ENCODE measurements at places on chromosomes 16 and 17. TPM values are rescaled to one million over a fixed set of nuclear protein-coding genes. Genes with fewer than 3 reads are reported as not detected.
A peak's percentile ranks its signal among the peaks of the same experiment; 100 is the strongest.

- no peak for DNase-seq
These were observed 9.6 kb downstream of the MARVELD3 start for GRCh38 chr16:71635632-71636031.

GRCh38 chr16:87604634-87605111 lies 2.4 kb downstream of the JPH3 start:
- DNase-seq: no peak

GRCh38 chr17:77478899-77479298 lies 338.1 kb downstream of the SEC14L1 start:
- DNase-seq: no peak

- DNase-seq: no peak
These were observed 2.4 kb upstream of the ITGAX start for GRCh38 chr16:31352376-31353115.

DNA sequence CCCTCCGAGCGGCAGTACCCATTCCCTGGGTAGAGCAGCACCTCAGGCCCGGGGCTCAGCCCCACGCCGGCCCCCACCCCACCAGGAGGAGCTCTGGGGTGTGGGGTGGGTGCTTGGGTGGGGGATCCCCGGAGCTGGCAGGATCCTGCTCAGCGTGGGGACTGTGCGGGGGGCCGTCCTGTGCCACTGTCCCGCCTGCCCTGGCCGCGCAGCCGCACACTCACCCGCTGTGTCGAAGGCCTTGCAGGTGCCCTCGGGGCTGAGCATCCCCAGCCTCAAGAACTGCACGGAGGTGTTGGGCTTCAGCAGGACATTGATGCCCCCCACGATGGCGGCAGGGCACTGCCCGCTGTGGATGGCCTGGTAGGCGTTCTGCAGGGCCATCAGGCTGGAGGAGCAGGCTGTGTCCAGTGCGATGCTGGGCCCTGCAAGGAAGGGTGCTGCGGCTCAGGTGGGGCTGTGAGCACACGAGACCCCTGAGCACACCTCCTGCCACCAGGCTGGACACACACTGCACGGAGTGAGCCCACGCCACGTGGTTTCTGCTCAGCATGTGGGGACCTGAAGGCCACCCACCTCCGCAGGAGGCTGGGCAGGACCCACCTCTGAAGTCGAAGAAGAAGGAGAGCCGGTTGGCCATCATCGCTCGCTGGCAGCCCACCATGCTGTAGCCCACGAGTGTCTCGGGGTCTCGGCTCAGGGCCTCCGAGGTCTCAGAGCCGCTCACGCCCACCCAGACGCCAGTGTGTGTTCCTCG lies 4.9 kb downstream of the FASN start:
- no peak for DNase-seq

- peak; percentile 83 for DNase-seq
These were observed at the start of gene MYO18A for GRCh38 chr17:29180034-29180787. Gene MYO18A (minus strand): TSS chr17:29180398. CDS start chr17:29166940, 13,458 bp downstream.

- no peak for DNase-seq
These were observed 20.5 kb downstream of the EMC8 start for GRCh38 chr16:85778873-85779272.

DNA sequence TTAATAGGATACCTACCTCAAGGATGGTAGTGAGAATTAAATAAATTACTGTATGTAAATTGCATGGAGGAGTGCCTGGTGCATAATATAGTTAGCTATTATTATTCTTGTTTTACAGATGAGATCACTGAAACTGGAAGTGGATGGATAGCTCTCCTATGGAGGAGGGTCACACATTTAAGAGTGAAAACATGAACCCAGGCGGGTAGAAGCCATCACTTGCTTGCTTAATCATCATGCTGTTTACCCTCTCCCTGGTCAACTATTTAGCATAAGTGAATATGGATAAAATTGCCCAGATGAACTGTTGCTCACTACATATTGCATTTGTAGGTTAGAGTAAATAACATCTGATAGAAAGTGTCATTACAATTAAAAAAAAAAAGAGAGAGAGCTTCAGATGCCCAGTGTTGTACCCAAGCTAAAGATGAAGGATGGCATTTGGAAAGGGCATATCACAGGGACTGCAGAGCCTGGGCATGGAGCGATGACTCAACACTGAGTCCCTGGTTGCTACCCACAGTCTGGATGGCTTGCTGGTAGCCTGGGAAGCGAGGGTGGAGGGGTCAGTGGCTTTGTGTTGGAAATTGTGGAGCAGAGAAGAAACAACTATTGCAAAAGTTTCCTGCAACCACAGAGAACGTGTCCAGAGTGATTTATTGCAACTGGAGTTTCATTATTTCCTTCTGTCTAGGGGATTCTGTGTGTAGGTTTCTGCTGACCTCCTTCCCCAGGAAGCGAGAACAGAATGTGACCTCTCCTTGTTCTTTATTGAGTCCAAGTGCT lies 414.4 kb downstream of the SHISA9 start:
- no peak for DNase-seq

- no peak for DNase-seq
These were observed 607.1 kb downstream of the KCNJ2 start for GRCh38 chr17:70776441-70776840.

DNA sequence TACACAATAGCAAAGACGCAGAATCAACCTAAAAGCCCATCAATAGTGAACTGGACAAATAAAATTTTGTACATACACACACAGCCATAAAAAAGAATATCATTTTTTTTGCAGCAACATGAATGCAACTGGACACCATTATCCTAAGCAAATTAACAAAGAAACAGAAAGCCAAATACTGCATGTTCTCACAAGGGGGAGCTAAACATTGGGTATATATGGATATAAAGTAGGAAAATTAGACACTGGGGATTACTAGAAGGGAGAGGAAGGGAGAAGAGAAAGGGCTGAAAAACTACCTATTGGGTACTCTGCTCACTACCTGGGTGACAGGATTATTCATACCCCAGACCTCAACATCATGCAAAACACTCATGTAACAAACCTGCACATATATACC lies 28.2 kb downstream of the ADAMTS18 start:
- no peak for DNase-seq

GRCh38 chr16:72590151-72590937 lies 418.4 kb upstream of the PMFBP1 start:
- no peak for DNase-seq

DNA sequence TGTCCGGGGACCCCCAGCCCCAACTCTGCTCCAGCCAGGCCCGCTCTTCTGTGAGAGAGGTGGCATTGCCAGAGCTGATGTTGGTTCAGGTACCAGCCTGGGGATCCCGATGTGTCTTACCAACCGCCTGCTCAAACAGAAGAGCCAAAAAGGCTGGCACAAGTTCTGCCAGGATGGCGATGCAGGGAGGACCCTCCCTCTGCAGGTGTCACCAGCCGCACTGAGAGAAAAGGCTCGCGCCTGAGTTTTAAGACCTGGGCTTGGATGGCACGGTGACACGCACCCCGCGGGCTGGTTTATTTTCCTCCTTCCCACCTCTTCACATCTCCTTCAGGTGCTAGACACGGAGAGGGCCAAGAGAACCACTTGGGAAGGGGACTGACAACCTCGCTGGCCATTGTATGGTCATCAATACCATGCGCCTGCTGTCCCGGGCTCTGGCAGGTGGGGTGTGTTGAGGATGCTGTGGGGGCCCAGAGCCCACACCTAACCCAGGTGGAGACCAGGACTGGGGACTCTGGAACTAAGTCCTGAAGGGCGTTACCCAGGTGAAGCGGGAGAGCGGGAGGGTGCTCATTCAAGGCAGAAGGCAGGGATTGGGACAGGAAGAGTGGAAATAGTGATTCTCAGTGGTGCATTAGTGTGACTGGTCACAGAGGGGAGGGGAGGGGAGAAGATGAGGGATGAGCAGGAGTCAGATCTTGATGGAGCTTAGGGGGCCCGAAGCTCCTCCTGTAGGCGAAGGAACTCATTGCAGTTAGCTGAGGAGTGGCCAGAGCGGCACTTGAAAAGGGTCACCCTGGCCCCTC lies 16.3 kb downstream of the FOXJ1 start:
- no peak for DNase-seq

- peak; percentile 44 for DNase-seq
These were observed 18.2 kb upstream of the ABR start for GRCh38 chr17:1197781-1198490.

- DNase-seq: no peak
These were observed 37.2 kb downstream of the SIAH1 start for GRCh38 chr16:48347980-48348379.

DNA sequence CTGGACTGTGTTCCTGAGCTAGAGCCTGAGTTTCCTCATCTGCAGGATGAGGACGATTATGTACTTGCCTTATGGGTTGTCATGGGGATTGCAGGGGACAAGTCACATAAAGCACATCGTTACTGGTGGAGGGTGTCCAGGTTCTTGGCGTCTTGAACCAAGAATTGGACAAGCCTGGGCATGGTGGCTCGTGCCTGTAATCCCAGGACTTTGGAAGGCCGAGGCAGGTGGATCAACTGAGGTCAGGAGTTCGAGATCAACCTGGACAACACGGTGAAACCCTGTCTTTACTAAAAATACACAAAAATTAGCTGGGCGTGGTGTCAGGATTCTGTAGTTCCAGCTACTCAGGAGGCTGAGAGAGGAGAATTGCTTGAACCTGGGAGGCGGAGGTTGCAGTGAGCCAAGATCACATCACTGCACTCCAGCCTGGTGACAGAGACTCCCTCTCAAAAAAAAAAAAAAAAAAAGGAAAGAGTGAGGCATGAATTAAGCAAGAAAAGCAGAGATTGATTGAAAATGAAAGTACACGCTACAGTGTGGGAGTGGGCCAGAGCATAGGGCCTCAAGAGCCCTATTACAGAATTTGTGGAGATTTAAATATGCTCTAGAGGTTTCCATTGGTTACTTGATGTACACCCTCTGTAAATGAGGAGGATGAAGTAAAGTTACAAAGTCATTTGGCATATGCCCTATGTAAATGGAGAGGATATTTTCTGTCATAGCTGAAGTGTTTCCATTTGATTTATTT lies 30.7 kb downstream of the ADGRG5 start:
- no peak for DNase-seq

The TEKT1 gene
- total RNA-seq: not detected

The EPOP gene
- 11.2 TPM for total RNA-seq

The HOXB1 gene
- not detected for total RNA-seq

The ITGAX gene
- total RNA-seq: 8.6 TPM

The STH gene
- total RNA-seq: not detected

The TLCD2 gene
- total RNA-seq: 2.6 TPM

The SCIMP gene
- 0.33 TPM for total RNA-seq

The DOC2A gene
- 0.78 TPM for total RNA-seq

The TBCD gene
- 38.9 TPM for total RNA-seq

The CDH5 gene
- total RNA-seq: 15.8 TPM

Data from body of pancreas (tissue), 4 donors.